ENCODE measurements at places on chromosomes 1 and 21.
A peak's percentile ranks its signal among the peaks of the same experiment; 100 is the strongest.

GRCh38 chr1:207747627-207748492 lies 4.0 kb upstream of the CD46 start:
- no peak for DNase-seq

GRCh38 chr1:54276617-54277450 lies 76.9 kb downstream of the MRPL37 start:
- DNase-seq, result no peak

- DNase-seq, result no peak
Measured at GRCh38 chr1:93475681-93476080, 27.8 kb downstream of the FNBP1L start.

- DNase-seq, result no peak
Measured at GRCh38 chr1:29961293-29962059, 725.2 kb downstream of the PTPRU start.

- no peak for DNase-seq
Measured at GRCh38 chr1:180815188-180815587, 97.5 kb upstream of the KIAA1614 start.

DNA sequence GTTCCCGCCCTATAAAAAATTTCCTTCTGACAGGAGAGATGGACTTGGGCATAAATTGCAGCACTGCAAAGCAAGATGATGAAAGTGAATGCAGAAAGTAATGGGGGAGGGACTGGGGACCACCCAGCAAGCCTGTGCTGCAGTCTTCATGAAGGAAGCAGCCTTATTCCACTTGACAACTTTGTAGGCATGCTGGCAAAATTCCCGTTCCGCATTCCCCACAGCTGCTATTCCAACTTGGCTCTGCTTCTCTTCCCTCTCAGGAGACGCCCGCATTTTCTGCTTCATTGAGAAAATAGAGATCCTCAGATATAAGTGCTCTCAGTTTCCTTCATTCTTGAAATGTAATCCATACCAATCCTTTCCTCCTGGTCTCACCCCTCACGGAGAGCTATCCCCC lies 2.4 kb downstream of the HMGB4 start:
- DNase-seq, result no peak

GRCh38 chr1:110462964-110463363 lies 12.0 kb downstream of the PROK1 start:
- no peak for DNase-seq

GRCh38 chr1:230456478-230456877 lies 30.3 kb upstream of the PGBD5 start:
- no peak for DNase-seq

- no peak for DNase-seq
Measured at GRCh38 chr1:111176678-111177077, 23.8 kb downstream of the DENND2D start.

DNA sequence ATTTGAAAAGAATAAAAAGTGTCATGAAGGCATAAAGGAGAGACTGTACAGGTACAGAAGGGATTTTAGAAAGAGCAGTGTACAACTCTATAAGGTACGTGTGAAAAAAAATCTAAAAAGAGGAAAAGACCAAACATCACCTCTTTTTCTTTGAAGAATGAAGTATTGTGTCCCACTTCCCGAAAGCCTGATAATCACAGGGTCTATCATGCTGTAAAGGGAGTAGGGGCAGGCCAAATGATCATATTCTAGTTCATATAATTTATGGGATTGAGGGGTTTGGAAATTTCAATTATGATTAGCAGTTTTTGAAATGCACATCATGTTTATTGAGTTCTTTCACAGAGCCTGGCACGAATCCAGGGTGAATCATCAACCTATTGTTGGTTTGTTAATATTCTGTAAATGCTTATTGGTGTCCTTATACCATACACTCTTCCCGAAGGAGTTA lies 910 bp upstream of the RERE start:
- peak; percentile 5 for DNase-seq

- DNase-seq, result no peak
Measured at GRCh38 chr1:217261636-217262035, 369.3 kb downstream of the GPATCH2 start.

DNA sequence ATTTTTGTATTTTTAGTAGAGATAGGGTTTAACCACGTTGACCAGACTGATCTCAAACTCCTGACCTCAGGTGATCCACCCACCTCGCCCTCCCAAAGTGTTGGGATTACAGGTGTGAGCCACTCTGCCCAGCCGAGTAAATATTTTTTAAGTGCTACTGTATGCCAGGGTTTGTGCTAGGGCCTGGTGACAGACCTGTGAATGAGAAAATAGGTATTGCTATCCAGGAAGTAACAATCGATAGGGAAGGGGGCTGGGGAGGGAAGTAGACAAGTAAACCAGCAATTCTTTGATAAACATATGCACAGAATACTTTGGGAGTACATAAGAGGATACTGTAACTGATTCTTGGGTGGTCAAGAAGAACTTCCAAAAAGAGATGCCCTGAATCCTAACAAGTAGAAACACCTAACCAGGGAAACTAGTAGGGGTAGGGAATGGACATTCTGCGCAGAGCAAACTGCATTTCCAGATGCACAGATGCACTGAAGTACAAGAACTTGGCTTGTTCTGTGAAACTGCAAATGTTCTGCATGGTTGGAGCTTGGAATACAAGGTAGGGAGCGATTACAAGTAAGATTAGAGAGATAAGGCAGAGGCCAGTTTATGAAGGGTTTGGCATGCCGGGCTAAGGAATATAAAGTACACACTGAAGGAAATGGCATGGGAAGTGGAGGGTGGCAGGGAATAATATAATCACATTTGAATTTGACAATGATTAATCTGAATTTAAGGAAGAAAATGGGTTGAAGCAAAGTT lies 19.0 kb upstream of the DOCK7 start:
- no peak for DNase-seq

GRCh38 chr1:66182551-66183178 lies 351.3 kb upstream of the SGIP1 start:
- DNase-seq, result peak; percentile 62

DNA sequence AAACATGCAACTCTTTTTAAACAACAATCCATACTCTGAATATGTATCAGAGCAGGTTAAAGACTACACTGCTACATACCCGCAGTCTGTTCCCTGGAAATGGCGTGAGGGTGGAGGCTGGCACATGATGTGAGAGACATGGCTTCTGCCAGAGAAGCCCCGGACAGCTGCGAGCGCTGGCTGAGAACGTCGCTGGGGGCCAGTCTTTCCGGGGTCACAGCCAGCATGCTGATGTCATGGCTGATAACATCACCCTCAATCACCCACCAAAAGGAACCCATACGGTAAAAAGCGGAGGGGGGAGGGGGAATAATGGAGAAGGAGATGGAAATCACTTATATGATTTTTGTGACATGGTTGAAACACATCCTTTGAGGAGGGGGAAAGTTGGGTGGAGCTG lies 29.1 kb downstream of the C1orf198 start:
- no peak for DNase-seq

GRCh38 chr1:104387716-104388508 lies 638.2 kb downstream of the AMY1C start:
- DNase-seq, result no peak

All from naive thymus-derived CD8-positive, alpha-beta T cell (primary cell).